ENCODE measurements at places on chromosomes 13 and 19. TPM values are rescaled to one million over a fixed set of nuclear protein-coding genes. Genes with fewer than 3 reads are reported as not detected.

Gene TPTE2
- total RNA-seq, result not detected

Gene UBA52
- 1,125 TPM for total RNA-seq

Gene CADM4
- total RNA-seq, result 11.7 TPM

Gene ZNF766
- total RNA-seq, result 14.0 TPM

Gene FUT1
- 13.9 TPM for total RNA-seq

Gene GPR180
- 11.5 TPM for total RNA-seq

Gene ARL11
- total RNA-seq, result under 0.01 TPM

Gene C19orf81
- not detected for total RNA-seq

Gene DOCK6
- 22.0 TPM for total RNA-seq

Gene LACC1
- 22.2 TPM for total RNA-seq

Gene CYSLTR2
- not detected for total RNA-seq

Gene MAP1S
- total RNA-seq, result 50.5 TPM

Gene MYH14
- 4.5 TPM for total RNA-seq

Gene DIRAS1
- total RNA-seq, result 4.3 TPM

Gene LHB
- not detected for total RNA-seq

Gene TNFSF9
- total RNA-seq, result 9.5 TPM

Gene GRAMD1A
- total RNA-seq, result 19.8 TPM

GRCh38 chr19:42554046-42554575 lies 25.8 kb upstream of the CEACAM1 start:
- no peak for DNase-seq

- peak; percentile 10 for DNase-seq
Measured at GRCh38 chr13:64471916-64472315, 2758.2 kb downstream of the PCDH9 start.

GRCh38 chr19:17721821-17722220 lies 2.5 kb downstream of the MAP1S start:
- peak; percentile 53 for DNase-seq

GRCh38 chr13:99053636-99054233 lies 75.9 kb upstream of the DOCK9 start:
- DNase-seq, result no peak

DNA sequence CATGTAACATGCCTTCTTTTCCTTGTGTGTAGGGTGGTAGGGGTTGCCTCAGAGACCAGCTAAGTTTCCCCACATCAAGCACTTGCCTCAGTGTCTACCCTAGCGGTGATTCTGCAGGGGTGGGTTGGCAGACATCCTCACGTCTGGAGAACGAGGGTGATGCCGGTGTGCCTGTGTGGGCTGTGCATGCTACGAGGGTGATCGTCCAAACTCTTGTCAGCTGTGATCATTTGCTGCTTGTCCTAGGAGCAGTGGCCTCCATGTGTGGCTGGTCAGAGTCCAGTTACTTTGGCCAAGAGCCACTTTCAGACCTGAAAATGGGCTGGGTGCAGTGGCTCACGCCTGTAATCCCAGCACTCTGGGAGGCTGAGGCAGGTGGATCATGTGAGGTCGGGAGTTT lies 5.1 kb downstream of the GPI start:
- no peak for DNase-seq

DNA sequence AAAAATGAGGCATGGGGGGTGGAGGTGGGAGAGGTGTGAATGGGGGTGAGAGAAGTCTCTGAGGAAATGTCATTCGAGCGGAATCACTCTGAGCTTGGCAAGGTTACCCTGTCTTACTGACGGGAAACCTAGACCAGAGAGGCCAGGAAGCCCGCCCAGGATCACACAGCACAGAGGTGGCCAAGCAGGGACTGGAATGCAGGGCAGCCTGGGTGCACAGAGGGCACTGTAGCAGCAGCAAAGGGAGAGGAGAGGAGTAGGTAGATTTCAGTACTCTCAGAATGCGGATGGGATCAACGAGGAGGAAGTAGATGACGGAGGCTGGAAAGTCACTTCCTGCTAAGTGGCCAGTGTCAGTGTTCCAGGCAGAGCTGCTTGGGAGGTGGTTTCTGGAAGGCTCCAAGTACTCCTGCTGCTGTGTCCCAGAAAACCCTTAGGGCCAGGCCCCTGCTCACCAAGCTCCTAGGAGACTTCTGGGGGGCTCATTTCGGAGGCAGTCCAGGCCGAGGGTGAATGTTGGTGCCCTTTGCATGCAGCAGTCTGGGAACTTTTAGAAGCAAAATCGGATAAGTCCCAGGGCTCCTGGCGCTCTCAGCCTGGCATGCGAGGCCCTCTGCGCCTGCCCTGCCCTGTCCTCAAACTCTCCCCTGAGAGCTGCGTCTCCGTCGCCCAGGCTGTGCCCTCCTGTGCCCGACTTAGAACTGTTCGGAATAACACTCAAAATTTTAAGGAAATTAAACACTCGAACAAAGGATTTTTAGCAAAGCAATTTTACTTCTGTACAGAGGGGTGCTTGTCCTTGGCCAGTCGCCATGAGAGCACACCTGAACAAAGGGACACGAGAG lies 33.5 kb downstream of the DNM2 start:
- DNase-seq, result no peak

DNA sequence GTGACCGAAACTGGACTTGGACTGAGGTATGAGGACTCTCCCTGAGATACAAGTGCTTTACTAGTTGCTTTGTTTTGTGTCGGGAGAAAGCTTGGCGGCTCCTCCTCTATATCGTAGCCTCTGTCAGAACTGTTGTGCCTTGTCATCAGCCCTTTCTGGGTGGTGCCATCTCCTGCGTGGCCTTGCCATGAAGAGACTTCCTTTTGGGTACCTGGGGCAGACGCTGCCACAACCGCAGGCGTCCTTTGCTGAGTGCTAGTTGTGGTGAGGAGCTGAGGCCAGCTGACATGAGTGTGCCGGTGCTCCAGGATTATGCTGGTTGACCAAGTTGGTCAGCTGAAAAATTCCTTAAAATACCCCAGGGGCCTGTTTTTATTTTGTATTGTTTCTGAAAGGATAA lies 124.5 kb downstream of the AKAP11 start:
- peak; percentile 18 for DNase-seq

DNA sequence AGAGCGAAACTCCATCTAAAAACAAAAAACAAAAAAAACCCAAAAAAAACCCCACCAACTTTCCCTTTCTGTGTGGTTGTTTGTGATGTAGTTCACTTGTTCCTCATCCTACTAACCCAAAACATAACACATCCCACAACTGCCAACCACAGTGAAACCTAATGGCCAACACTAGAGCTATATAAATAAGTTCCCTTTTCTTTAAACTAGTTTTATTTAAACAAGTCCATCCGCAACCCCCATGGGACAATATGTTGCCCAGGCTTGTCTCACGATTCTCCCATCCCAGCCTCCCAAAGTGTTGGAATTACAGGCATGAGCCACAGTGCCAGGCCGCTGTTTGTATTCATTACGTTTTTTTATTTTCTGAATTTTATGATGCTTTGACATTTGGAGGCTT lies 71.2 kb upstream of the ADGRE5 start:
- no peak for DNase-seq

DNA sequence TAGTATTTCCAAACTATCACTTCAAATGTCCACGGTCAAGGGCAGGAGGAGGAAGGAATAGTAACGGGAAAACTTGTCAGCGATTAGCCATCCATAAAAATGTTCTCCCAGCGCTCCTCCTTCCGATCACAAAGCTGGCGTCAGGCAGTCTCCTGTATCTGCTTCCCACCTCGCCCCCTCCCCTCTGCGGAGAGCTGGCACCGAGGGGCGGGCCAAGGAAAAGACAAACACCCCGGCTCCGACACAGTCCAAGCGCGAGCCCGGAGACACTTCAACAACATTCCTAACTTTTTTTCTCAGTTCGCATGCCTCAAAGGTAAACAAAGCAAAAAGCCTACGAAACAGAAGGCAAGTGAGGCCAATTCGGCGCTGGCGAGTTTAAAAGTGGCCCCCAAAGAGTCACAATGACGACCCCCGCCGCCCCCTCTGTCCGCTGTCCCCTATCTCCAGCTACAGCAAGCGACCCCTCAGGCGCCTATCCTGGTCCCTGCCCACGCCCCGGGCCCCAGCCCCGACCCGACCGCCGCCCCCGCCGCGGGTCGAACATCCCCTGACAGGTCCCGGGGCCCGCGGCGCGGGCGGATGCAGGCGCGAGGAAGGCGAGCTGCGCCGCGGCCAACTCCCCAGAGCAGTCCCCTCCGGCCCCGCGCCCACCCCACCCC lies 736 bp downstream of the SMAD9 start:
- peak; percentile 6 for DNase-seq

GRCh38 chr13:114264886-114265611 lies 16.4 kb upstream of the UPF3A start:
- peak; percentile 24 for DNase-seq

- DNase-seq, result peak; percentile 12
Measured at GRCh38 chr13:37023871-37024270, 23.3 kb downstream of the EXOSC8 start.

DNA sequence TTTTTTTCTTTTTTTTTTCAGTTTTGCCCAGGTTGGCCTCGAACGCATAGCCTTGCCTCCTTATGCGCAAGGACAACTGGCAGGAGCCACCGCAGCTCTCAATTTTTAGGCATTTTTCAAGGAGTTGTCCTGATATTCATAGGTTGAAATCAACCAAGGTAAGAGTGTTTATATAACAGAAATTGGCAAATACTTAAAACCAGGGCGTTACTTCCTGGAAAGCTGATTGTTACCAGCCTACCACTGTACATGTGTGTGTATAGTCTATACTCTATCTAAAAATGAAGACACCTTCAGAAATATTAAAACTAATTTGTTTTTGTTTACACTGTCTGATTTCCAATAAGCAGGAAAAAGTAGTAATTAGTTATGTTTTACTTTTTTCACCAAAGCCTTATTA lies 39.2 kb downstream of the GPC6 start:
- DNase-seq, result no peak

DNA sequence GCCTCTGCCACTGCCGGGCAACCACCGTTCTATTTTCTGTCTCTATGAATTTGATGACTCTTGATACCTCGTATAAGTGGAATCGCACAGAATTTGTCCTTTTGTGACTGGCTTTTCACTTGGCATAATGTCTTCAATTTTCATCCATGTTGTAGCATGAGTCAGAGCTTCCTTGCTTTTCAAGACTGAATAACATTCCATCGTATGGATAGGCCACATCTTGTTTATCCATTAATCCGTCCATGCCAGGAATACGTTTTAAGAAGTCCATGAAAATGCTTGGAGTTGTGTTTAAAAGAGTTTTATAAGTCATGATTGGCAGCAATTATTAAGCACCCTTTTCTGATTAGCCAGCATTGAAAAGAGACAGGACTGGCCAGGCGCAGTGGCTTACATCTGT lies 53.6 kb upstream of the CLDN10 start:
- DNase-seq, result no peak

DNA sequence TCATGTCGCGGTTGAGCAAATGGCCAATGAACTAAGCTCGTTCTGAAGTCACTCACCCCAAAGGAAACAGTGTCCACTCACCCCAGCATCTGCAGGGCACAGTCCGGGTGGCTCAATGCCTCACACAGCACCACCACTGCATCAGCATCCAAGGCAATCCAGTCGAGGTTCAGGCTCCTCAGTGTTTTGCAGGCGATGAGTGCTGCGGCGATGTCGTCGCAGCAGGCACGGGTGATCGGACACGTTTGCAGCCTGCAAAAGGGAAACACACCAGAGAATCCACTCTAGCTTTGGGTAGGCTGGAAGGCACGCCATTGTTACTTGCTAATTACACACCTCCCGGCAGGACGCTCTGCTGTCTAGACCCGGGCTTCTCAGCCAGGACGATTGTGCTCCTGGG lies 26.5 kb downstream of the NLRP9 start:
- DNase-seq, result no peak

DNA sequence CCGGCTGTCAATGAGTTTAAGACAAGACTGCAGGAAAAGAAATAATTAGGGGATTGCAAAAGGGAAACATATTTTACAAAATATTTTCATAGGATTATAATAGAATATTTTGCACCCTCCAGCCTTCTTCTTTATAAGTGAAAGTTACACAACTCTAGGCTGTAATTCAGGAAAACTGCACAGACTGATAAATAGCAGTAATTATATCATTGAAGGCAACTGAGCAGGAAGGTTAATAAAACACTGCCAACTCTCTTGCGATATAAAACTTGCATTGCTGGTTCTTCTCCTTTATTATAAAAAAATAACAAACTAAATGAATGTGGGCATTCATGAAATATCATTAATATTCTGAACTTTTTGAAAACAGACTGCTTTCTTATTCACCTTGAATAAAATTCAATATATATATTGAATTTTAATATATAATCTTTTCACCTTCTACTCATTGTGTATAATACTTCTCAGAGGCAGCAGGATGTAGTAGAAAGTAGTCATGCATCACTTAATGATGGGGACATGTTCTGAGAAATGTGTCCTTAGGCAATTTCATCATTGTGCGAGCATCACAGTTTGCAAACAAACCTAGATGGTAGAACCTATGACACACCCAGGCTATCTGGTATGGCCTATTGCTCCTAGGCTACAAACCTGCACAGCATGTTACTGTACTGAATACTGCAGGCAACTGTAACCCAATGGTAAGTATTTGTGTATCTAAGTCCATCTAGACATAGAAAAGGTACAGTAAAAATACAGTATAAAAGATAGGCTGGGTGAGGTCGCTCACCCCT lies 24.9 kb upstream of the STARD13 start:
- no peak for DNase-seq

GRCh38 chr13:24672141-24673132 lies 7.8 kb upstream of the ATP12A start:
- DNase-seq, result no peak

- no peak for DNase-seq
Measured at GRCh38 chr13:43846496-43847158, 32.9 kb downstream of the CCDC122 start.

DNA sequence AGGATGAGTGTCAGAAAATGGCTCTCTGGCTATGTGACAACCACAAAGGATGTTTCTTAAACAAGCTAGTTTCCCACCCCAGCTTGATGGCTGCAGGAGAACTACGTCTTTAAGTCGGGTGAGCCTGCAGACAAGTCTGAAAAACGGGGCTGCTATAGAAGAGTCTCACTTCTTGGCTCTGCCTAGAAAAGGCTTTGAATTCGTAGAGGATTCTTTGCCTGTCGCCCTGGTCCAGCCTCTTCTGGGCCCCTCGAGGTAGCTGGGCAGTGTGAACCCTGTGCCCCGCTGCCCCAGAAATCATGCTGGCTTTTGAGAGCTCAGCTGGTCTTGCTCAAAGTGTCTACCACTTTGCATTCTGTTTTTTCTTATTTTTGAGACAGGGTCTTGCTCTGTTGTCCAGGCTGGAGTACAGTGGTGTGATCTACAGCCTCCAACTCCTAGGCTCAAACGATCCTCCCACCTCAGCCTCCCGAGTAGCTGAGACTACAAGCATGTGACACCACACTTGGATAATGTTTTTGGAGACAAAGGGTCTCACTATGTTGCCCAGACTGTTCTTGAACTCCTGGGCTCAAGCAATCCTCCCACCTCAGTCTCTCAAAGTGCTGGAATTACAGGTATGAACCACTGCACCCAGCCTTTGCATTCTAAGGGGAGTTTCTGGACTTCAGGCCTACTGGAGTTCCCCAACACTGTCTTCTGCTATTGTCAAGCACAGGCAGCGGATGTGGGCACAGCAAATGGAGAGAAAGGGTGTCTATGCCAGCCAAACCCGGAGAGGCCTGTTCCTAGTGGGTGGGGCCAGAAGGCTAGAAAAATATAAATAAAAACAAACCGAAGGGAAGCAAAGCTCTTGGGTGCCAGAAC lies 6.5 kb downstream of the CEBPA start:
- DNase-seq, result no peak

- DNase-seq, result peak; percentile 93
Measured at GRCh38 chr19:1249298-1249989, 1.1 kb downstream of the MIDN start.

Data from mammary epithelial cell (primary cell).